NCI-H345 (cell line): ENCODE measurements at places on chromosomes 4 and X.

DNA sequence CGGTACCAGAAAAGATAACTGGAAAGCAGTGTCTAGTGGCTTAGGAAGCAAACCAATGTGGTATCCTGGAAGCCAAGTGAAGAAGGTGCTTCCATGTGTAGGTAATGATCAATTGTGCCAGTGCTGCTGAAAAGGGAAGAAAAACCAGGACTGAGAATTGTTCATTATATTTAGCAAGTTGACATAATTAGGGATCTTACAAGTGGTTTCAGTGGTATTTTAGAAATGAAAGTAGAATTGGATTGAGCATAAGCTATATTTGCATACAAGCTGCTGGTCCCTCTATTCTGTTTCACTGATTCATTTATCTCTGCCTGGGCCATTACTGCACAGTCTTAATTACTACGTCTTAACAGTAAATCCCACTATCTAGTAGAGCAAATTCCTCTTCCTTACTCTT lies 32.3 kb downstream of the PRDM8 start:
- DNase-seq, result no peak

- DNase-seq, result no peak
Observed at GRCh38 chr4:54102531-54103106, 2.7 kb downstream of the GSX2 start.

GRCh38 chr4:102301167-102301566 lies 44.1 kb downstream of the SLC39A8 start:
- DNase-seq, result no peak

DNA sequence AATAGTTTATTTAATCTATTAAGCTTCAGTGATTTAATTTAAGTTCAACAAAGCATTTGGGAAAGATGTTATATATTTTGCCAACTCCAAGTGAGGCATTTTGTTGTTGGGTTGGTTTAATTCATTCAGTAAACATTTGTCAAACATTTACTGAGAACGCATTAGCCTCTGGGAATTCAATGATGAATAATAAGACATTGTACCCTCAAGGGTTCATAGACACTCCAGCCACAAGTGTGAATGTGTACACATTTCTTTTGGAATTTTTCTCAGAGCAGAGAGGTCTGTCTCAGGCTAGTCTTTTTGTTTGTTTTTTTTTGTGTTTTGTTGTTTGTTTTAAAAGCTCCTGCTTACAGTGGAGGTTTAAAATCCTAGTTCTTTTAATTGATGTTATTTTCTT lies 203.9 kb downstream of the SOWAHB start:
- no peak for DNase-seq

GRCh38 chrX:13536551-13536950 lies 32.9 kb upstream of the EGFL6 start:
- DNase-seq, result no peak

DNA sequence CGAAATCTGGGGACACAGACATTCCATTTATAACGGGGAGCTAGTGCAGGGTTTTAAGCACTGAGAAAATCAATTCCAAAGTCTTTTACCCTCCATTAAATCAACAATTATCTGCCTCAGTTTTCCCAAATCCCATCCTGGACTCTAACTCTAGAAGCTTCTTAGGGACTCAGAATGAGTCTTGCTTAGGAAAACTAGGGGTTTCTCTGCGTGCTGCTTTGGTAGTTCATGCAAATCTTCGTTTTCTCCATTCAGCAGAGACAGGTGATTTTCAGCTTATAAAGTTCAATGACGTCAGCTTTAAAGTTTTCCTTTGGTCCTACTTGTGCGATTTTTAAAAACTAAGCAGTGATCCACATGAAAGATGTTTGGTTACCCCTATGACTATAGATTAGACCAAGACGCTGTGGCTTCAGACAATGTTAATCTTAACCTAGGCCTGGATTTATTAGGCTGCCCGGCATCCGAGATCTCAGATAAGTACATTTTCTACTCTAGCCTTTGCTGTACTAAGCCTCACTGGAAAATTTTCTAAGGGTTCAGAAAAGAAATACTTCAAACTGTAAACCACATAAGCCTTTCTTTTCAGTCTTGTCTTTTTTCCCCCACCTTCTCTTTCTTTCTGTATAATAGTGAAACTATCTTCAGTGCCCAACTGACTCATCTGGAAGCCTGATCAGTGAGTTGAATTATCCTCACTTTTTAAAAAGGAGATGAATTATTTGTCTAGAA lies 121.4 kb upstream of the GATB start:
- DNase-seq, result no peak

DNA sequence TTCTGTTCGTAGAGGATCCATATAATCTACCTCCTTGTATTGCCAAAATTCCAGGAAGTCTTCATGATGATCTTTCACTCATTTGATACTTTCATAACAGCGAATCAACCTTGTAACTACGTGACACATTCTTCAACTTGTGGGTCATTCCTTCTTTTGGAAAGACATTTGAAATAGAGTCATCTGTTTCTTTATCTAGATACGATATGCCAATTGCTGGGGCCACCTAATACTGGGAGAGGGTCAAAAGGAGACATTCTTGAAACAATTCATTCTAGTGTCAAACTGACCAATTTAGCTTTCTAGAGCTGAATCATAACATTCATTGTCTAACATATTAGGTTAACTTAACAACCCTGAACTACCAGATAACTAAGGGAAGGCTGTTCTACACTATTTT lies 62.9 kb upstream of the SMAD1 start:
- no peak for DNase-seq

- DNase-seq, result no peak
Observed at GRCh38 chr4:173937631-173938270, 345.7 kb downstream of the FBXO8 start.

GRCh38 chr4:79682161-79682560 lies 274.1 kb upstream of the GK2 start:
- DNase-seq, result no peak

- no peak for DNase-seq
Observed at GRCh38 chrX:154597221-154597620, 12.3 kb downstream of the CTAG1A start.

GRCh38 chr4:79682801-79683530 lies 274.9 kb upstream of the GK2 start:
- no peak for DNase-seq

DNA sequence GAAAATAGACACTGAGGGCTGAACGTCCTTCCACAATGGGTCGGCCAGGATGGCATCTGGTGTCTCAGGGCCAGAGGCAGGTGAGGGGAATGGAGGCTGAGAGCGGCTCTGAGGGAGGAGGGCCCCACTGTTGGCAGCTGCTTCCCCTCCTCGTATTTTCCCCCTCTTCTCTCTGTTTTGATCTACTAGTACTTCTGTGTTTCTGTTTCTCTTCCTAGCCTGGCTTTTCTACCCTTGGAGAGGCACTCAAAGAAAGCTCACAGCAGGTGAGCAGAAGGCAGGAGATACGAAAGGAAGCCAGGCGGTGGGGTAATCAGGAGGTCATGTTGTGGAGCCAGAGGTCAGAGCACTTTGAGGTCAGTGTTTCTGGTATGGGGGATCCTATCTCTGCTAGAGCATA lies 151.8 kb upstream of the GATB start:
- DNase-seq, result no peak

GRCh38 chr4:177436456-177436855 lies 5.8 kb downstream of the AGA start:
- no peak for DNase-seq

- DNase-seq, result no peak
Observed at GRCh38 chr4:181319629-181320028, 923.6 kb upstream of the TENM3 start.

DNA sequence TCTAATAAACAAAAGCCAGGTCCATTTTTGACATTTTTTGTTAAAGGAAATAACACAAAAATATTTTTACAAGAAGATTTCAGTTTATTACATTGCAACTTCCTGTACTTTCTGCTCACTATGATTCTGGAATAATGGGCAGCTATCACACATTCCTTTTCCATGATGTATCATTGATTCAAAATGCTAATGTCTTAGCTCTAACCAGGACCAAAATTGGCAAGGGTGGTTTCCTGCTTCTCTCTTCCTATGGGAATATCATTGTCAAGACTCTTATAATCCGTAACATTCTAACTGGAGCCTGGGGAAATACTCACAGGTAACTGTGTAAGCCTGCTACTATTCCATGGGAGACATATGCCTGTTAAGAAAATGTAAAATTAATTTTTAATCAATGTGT lies 218.6 kb downstream of the DCAF12L2 start:
- no peak for DNase-seq

- DNase-seq, result no peak
Observed at GRCh38 chr4:98601708-98602107, 56.7 kb downstream of the TSPAN5 start.

DNA sequence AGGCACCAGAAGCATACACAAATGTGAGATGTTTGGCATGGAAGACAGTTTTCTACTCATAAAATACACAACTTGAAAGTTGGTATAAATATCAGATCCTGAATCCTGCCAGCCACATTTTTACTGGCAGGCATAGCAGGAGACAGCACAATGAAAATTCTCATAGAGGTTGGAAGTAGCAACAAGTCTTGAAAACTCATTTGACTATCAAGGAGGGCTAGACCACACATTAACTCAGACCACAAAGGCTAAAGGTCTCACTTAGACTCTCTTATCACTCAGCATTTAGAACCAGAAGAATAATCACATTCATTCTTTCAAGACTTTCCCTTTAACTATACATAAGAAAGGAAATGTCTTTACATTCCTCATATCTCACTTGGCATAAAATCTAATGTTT lies 56.5 kb downstream of the SORBS2 start:
- no peak for DNase-seq

DNA sequence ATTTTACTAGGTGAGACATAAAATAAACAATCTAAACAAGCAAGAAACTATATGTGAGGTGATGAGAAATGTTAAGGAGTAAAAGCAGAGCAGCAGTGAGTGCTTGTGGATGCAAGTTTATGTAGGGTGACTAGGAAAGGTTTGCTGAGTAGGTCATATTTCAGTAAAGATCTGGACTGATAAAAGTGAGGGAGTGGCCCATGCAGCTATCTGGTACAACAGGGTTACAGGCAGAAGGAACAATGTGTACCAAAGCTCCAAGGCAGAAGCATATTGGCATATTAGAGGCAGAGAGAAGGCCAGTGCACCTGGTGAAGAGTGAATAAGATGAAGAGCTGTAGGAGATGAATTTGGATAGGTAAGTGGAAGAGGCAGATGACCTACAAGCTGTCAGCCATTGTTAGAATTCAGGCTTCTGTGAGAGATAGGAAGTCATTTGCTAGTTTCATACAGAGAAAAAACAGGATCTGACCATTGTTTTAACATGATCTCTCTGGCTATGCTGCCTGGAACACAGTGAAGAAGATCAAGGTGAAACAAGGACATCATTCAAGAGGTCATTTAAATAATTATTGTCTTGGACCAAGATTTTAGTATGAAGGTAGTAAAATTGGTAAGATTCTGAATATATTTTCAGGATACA lies 274.6 kb downstream of the ANKRD50 start:
- DNase-seq, result no peak

DNA sequence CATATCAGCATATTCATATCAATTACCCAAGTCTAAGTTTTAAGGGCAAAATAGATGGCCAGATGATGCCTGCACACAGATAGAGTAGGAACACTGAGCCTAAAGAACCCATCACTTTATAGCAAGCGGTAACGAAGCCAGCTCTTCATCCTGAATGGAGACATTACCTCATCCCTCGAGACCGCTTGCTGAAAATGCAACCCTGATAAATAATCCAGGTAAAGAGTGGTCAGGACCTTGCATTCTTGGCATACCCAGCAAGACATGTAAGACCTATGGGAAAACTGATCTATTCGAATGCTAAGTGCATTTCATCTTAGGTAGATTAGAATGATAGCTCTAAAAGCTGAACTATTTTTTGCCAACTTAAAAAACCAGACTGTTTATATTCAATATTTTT lies 25.3 kb downstream of the DCHS2 start:
- no peak for DNase-seq

DNA sequence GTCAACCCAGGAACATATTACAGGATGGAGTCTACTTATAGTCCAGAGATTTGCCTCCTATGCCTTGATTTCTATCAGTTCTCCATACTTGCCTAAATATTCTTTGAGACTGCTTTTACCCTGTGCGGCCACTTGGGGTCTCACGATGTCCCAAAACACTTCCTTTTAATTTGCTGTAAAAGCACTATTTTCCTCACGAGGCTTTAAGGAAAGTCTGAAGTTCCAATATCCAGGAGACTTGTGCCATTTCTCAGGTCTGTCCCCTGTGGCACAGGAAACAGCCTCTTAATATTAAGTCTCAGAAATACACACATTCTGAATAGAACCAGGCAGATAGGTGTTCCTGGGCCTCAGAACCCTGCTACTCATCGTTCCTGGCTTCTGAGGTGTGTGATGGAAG lies 142.9 kb downstream of the TMEM164 start:
- no peak for DNase-seq

DNA sequence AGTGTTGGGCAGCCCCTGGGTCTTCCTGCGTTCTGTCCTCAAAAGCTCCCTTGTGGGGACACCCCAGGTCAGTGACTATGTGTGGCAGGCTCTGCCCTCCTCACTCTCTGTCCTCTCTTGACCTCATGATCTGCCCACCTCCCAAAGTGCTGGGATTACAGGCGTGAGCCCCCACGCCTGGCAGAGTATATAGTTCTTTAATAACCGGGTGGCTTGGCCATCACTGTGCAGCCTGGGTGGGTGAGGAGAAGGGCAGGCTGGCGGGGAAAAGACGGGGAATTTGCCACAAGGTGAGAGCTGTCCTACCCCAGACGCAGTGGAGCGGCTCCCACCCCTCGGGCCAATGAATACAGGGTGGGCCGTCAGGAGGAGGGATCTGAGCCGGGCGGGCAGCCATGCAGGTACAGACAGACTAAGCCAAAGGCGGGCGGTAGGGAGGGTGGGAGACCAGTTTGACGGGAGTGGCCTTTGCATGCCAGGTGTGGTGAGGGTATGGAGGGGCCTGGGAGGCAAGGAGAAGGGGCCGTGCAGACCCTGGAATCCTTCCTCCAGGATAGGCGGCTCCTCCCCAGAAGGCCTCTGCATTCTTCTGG lies 2.5 kb downstream of the SH3BP2 start:
- no peak for DNase-seq

GRCh38 chrX:38109042-38109898 lies 102.9 kb downstream of the SYTL5 start:
- no peak for DNase-seq

DNA sequence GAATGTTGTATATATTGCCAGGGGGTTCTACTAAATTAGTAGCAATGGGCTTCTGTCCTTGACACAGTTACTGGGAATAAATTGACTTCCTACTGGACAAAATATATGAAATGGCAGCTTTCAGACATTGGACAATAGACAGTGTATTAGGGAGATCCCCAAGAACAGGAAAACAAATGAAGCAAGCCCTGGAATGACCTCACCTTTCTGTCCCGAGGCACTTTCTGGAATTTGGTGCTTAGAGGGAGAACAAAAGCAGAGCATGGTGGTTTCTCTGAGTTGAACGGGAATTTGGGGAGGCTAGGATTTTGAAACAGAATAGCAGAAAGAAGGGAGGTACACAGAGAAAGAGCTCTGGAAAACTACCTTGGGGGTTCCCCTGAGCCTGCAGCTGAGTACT lies 187.7 kb upstream of the MAGEB2 start:
- DNase-seq, result no peak

DNA sequence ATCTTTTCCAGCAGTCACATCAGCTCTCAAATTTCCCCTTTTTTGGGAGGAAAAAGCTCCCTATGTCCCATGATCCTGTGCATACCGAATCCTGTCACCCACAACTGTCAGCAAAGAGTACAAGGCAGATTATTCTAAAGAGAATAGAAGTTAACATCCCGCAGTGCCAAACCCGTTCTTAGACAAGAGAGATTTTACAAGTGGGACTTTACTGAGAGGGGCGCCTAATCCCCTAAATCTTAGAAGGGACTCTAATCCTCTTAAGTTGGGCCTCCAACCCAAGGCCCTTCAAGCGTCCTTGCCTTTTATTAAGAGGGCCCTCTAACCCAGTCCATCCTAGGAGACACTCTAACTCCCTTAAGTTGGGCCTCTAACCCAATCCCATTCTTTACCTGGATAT lies 193.9 kb downstream of the CPXCR1 start:
- no peak for DNase-seq
